Pons (tissue), 1 donor: ENCODE measurements at places on chromosomes 1 and 21.
A peak's percentile ranks its signal among the peaks of the same experiment; 100 is the strongest.

DNA sequence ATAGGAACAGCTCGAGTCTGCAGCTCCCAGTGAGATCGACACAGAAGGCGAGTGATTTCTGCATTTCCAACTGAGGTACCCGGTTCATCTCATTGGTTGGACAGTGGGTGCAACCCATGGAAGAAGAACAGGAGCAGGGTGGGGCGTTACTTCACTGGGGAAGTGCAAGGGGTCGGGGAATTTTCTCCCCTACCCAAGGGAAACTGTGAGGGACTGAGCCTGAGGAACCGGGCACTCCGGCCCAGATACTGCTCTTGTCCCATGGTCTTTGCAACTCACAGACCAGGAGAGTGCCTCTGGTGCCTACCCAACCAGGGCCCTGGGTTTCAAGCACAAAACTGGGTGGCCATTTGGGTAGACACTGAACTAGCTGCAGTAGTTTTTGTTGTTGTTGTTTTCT, 307.1 kb downstream of the AMY1C start:
- no peak for DNase-seq

DNA sequence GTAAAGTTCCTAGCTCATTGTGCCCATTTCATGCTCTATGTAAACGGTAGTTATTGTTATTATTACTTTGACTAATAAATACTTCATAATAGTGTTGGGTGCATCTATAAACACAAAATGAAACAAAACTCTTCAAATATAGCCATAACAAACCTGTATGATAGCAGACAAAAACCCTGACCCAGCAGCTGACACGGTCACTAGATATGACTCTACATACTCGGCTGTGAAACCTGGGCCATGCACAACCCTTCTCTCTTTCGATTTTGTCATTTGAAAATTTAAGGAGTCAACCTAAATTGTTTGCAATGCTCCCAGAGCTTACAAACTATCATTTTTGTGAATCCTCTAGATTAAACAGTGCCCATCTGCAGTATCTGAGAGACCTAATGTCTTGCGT, 8.0 kb upstream of the RGS13 start:
- DNase-seq, result no peak

GRCh38 chr1:180117764-180118116, 36.9 kb upstream of the QSOX1 start:
- DNase-seq, result no peak

DNA sequence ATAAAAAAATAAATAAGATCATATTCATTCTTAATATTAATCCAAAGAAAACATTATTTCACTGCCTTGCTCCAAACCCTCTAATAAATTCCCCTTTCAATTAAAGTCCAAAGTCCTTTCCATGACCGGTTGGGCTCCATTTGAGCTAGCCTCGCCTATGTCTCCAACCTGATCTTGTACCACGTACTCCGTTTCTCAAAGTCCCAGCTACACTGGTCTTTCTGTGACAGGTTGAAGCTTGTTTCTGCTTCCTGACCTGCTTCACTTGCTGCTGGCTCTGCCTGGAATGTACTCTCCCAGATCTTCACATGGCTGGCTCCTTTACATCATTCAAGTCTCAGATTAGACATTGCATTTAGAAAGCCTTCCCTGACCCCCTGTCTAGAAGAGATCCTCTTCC, 16.4 kb downstream of the RPL5 start:
- DNase-seq, result no peak

DNA sequence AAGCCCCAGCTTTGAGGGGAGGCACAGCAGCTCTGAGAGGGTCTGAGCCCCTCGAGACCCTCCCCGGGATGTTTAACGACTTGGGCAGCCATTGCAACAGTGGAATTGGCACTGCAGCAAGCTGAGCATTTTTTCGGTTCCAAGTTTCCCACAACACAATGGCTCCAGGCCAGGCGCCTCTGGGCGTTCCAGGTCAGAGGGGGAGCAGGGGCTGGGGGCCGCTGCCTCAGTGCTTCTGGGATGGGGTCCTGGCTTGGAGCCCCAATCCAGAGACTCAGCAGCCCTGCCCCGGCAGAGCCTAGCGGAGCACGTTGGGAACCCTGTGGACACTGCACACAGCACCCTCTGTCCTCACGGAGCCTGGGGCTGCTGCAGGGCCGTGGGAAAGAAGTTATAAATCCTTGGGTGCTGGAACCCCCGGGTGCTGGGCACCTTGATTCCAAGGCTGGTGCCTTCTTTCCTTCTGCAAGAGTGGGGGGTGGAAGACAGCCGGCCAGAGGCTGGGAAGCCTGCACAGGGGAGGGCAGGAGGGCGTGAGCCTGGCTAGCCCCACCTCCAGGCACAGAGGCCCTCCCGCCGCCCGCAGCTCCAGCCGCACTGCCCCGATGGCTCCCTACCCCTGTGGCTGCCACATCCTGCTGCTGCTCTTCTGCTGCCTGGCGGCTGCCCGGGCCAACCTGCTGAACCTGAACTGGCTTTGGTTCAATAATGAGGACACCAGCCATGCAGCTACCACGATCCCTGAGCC, 50.1 kb downstream of the COL18A1 start:
- peak; percentile 55 for DNase-seq

DNA sequence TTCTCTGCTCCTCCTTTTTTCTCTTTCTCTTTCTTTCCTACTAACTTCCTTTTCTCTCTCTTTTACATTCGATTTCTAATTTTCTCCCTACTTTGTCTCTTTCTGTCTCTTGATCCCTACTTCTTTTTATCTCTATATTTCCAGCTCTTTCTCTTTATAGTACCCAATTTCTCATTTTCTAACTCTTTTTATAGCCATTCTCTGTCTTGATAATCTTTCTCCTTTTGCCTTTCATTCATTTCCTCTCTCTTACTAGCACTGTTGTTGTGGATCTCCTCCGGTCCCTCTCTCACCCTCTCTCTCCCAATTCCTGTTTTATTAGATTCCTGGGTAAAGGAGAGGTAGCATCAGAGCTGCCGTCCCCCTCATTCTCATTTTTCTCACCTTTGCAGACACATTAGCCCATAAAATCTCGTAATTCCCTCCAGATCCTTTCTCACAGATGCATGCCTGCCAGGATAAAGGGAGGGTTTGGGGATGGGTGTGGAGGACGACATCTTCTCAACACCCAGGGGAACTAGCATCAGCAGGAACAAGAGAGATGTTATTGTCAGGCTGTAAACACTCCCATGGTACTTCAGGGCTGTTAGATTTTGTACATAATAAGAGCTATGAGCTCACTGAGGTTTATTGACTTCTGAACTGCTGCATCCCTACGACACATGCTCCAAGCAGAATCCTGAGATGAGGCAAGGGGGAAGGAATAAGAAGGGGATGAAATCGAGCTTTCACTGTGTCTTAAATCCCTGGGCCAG, 159.0 kb upstream of the GALNT2 start:
- no peak for DNase-seq

DNA sequence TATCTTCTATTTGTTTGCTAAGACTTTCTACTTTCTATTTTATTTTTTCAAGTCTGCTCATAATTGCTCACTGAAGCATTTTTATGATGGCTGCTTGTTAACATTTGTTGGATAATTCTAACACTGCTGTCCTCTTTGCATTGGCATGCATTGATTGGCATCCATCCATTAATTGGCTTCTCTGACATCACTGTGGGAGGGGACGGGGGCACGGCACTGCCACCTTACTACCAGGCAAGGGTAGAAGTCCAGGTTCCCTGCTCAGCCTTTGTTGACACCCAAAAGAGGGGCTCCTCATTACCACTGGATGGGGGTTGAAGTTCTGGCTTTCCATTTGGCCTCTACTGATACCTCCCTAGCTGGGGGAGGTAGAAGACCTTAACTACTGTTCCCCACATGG, 11.5 kb upstream of the ABCG1 start:
- no peak for DNase-seq

DNA sequence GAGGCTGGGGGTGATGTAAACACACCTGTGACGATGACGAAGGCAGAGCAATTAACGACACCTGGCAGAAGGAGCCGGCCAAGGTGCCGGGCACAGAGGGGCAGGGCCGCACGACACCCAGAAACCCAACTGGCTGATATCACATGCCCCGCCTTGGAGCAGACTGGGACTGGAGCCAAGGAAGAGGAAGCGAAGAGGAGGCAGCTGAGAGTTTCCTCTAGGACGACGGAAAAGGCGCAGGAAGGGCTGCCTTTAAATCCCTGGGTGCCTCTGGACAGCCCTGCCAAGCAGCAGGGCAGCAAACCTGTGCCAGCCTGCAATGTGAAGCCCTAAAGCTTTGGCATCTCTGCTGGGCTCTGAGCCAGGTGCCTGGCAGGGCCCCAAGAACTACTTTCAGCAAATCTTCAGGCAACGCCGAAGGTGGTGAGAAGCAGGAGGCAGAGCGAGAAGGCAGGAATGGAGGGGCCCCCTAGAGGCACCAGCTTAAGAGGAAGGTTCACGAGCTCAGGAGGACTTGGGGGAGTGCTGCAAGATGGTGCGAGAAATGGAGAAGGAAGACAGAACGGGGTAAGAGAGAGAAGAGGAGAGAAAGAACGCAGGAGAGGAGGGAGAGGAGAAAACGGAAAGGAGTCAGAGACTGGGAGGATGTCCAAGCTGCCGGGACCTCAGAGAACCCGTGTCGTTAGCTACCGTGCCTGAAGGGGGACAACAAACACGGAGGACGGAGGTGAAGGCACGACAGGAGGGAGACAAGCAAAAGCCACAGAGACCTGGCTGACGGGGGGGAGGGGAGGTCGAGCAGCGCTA, 25.3 kb upstream of the PEF1 start:
- DNase-seq, result peak; percentile 75

- no peak for DNase-seq
Observed at GRCh38 chr1:38285807-38286530, 239.4 kb upstream of the POU3F1 start.

GRCh38 chr21:44364151-44365053, 11.0 kb downstream of the TRPM2 start:
- DNase-seq, result no peak

GRCh38 chr1:32215629-32216480, 6.3 kb downstream of the TMEM234 start:
- DNase-seq, result peak; percentile 74

- peak; percentile 32 for DNase-seq
Observed at GRCh38 chr1:23343221-23344110, 618 bp downstream of the HNRNPR start.

DNA sequence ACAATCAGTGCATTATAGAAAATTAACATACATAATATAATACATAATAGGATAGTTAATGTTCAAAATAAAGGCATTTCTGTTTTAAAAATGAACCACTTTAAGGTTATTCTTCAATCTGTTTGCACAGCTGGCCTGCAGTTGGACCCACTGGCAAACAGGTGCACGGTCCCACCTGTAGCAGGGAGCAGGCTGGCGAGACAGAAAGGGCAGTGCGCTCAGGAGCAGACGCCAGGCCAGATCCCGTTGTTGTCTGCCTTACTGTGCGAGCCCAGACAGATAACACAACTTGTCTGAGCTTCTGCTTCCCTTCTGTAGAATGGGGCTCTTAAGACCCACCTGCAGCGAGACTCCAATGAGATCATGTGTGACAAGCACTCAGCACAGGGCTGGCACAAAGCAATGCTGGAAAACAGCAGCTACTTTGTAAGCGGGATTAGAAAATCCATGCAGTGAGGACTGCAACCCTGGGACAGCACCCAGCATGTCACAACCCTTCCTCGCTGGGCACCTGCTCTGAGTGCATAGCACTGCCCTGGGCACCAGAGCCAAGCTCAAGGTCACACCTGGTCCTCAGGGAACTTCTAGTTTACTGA, 33.5 kb downstream of the VPS26C start:
- no peak for DNase-seq

GRCh38 chr1:77888781-77889642, 588 bp downstream of the NEXN start:
- no peak for DNase-seq

- DNase-seq, result no peak
Observed at GRCh38 chr21:36127977-36128376, 6.9 kb upstream of the CBR3 start.

GRCh38 chr1:44681905-44682882, 7.7 kb downstream of the ARMH1 start:
- no peak for DNase-seq

DNA sequence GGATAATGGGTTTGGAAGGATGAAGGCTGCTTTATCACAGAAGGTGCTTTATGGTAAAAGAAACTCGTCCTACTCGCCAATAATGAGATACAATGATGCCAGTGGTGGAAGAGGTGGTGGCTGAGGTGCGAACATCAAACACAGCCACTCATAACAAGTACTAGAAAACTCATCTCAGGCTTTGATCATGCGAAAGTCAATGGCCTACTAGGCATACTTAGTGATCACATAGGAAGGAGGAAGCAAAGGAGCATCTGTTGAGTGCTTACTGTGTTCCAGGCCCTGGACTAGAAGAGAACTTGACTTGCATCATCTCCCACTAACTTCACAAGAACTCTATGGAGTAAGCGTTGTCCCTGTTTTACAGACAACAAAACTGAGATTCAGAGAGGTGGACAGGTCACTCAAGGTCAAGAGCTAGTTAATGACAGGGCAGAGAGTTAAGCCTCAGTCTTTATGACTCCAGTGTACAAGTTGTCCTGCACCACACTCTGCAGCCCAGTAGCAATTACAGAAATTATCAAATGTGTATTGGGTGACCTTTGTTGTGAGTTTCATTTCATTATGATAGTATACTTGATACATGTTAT, 33.6 kb downstream of the RUNX1 start:
- DNase-seq, result no peak

DNA sequence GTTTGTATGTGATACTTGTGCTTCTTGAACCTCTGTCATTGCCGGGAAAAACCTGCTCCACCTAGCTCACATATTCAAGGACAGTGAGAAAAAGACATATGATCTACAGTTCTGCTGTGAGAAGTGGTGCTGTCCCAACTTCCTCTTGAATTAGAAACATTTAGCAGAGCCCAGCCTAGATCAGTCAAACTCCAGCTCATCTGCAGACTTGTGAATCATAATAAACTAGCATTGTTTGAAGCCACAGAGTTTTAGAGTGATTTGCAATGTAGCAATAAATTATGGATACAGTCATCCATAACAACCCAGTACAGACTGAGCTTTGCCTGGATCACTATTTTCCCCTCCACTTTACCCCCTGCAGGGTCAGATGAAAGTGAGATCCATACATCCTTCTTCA, 497.8 kb downstream of the PLA2G4A start:
- no peak for DNase-seq

GRCh38 chr1:152034654-152035538, 1.9 kb downstream of the S100A11 start:
- no peak for DNase-seq

- no peak for DNase-seq
Observed at GRCh38 chr1:86868477-86868876, 45.4 kb downstream of the SELENOF start.

GRCh38 chr1:95286479-95286878, 52.5 kb downstream of the RWDD3 start:
- no peak for DNase-seq

- DNase-seq, result no peak
Observed at GRCh38 chr1:33348676-33349080, 27.8 kb upstream of the A3GALT2 start.
